ENCODE measurements at places on chromosomes 11 and 22.

GRCh38 chr11:91869686-91870085 is 354.9 kb upstream of the FAT3 start:
- no peak for DNase-seq

DNA sequence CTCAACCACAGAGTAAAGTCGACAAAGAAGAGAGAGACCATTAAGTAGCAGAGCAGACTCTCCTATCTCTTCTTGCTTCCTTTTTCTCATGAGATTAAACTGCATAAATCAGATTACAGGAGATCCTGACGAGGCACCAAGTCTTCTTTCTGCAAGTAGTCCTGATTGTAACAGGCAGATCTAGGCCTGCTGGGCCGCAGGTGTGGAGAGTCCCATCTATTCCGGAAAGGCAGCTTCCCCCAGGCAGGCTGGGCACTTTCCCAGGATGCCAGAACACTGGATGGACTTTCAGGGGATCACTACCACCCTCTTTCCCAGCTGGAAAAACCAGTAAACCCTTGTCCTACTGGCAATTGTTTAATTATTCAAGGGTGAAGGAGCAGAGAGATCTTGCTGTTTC is 173.0 kb upstream of the CADM1 start:
- no peak for DNase-seq

DNA sequence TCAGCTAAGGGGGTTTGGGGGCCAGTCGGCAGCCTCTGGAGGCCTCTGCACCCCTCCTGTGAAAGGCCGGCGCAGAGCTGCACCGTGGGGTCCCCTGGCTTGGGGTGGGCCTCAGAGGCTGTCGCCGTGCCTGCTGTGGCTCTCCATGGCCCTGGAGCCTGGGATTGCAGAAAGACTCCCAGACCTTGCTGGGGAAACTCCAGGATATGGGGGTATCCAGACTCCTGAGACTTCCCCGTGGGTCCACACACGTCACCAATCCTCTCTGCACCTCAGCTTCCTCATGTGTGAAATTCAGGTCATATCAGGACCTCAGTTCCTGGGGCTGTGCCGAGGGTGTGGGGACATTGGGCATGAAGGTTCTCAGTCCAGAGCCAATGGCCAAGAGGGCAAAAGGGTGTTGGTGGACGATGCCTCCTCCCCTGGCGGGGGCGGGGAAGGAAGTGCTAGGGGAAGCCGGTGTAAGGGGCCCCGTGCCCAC is 97.1 kb downstream of the KCNQ1 start:
- DNase-seq = no peak

- no peak for DNase-seq
These were observed 905.9 kb downstream of the OPCML start for GRCh38 chr11:132626446-132626845.

DNA sequence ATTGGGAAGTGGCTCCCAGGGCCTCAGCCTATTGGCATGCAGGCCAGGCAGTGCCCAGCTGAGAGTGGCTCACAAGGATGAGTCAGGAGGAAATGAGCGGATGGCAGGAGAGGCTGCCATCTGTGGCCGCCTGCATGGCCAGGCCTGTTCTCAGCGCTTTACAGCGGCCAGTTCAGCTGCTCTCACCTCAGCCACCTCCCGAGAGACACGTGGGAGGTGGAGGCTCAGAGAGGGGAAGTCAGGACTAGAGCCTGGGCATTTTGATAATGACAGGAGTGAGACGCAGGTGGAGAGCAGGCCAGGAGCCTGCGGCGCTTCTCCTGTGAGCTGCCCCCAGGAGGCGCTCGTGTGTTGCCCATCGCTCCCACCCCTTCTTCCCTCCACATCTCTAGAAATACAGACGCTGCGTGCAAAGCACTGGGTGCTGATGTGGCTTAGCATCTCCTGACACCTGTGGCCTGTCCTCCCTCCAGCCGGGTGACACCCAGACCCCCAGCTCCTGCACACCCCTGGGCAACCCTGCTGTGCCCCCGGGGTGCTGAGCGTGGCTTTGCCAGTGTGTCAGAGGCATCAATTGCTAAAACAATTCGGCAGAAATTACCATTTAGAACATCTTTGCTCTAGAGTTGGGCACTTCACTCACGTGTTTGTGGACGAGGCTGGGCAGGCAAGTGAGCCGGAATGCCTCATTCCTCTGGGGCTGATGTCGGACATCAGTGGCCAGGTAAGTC is 21.4 kb upstream of the PANX2 start:
- DNase-seq = peak; percentile 65

DNA sequence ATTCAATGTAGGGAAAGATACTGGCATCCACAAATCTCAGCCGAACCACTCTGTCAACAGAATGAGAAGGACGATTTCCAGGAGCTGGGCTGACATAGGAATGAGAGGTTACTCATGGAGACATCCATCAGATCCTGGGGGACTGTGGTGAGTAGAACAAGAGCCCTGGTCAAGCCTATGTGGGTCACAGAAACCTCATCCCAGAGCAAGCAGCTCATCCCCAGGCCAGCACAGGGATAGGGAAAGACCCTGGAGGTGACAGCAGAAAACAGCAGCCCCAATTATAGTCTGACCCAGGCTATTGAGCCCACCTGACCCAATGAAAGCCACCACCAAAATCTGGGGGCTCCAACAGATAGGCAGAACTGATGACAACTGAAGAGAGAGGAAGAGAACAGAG is 128.0 kb upstream of the SERPIND1 start:
- DNase-seq = no peak

DNA sequence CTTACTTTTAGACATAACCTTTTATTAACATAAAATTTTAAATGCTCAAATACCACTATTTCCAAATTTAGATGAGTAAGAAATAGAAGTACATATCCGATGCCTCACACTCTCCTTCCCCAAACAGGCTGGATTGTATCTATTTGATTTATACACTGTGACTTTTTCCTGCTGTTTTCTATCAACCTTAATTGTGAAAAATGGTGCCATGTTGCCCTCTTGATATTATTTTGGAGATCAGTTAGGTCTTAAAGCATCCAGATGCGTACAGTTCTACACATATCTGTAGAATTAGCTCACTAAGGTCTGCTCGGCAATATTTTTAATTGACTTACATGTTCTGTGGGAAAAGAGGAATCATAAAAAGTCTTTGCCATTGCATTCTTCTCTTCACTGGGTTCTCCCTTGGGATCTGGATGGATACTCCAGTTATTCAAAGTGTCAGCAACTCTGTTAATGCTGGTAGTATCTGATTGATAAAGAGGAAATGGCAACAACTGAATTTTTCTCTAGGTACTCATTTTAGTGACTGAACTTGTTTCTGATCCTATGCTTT is 27.2 kb downstream of the EIF3M start:
- DNase-seq = no peak

DNA sequence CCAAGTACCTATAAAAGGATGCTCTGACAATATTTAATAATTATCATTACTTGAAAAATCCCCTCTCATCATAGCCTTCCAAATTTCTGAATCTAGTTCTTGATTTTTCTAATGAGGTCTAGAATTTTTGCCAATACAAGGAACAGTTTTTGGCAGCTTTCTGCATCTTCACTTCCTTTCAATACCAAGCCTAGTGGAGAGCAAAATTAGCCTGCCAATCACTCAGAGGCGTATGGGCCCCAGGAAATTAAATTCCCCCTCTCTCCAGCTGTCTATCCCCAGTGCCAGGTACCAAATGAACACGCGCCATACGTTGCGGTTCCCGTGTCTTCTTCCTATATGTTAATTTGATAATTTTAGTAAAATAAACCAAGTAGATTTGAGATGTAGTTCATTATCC is 293.9 kb downstream of the NTM start:
- no peak for DNase-seq

GRCh38 chr22:23219317-23219716 is 39.0 kb downstream of the BCR start:
- DNase-seq = no peak

DNA sequence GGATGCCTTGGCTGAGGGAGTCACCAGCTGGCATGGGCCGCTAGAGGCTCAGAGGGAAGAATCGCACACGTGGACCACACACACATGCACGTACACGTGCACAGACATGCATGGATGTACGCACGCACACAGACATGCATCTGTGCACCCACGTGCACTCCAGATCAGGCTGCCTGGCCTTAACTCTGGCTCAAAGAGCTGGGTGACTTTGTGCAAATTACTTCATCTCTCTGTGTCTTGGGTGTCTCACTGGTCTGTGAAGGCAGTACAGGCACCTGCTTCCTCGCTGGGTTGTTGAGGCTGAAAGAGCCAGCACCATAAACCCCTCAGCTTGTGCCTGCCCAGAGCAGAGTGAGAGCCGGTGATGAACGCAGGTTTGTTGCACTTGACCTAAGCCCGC is 28.7 kb downstream of the TMPRSS6 start:
- DNase-seq = no peak

DNA sequence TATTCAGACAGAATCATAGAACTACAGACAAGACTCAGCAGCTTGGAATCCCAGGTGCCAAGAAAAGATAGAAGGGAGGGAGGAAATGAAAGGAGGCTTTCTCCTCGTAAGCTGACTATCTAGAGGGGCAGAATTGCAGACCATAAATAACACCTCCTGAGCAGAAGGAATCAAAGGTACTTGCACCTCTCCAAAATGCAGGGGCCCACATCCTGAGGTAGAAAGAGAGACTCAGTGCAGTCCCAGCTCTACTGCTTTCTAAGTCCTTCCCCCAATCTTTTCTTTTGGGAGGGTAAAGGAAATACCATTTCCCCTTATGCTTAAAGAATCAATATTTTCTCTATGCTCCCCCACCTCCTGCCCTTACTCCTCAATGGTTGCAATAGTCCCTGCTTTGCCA is 55.2 kb downstream of the SYTL2 start:
- DNase-seq = no peak

DNA sequence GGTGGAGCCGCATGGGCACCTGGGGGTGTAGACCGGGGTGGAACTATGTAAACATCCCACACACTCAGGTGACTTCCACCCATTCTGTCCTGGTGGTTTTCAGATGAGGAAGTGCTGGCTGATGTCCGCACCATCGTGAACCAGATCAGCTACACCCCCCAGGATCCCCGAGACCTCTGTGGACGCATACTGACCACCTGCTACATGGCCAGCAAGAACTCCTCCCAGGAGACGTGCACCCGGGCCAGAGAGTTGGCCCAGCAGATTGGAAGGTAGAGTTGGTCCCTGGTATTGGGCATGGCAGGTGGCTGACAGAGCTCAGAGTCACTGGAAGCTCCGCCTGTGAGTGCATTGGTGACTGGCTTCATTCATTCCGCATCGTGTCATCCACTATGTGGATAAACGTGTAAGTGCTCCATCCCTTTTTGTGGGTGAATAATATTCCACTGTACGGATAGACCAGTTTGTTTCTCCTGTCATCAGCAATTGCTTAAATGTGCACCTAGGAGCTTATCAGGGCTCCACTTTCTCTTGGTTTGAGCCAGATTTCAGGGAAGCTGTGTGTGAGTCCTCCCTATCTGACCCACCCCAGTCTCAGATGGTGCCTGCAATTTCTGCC is 29.9 kb downstream of the NADSYN1 start:
- DNase-seq = no peak

DNA sequence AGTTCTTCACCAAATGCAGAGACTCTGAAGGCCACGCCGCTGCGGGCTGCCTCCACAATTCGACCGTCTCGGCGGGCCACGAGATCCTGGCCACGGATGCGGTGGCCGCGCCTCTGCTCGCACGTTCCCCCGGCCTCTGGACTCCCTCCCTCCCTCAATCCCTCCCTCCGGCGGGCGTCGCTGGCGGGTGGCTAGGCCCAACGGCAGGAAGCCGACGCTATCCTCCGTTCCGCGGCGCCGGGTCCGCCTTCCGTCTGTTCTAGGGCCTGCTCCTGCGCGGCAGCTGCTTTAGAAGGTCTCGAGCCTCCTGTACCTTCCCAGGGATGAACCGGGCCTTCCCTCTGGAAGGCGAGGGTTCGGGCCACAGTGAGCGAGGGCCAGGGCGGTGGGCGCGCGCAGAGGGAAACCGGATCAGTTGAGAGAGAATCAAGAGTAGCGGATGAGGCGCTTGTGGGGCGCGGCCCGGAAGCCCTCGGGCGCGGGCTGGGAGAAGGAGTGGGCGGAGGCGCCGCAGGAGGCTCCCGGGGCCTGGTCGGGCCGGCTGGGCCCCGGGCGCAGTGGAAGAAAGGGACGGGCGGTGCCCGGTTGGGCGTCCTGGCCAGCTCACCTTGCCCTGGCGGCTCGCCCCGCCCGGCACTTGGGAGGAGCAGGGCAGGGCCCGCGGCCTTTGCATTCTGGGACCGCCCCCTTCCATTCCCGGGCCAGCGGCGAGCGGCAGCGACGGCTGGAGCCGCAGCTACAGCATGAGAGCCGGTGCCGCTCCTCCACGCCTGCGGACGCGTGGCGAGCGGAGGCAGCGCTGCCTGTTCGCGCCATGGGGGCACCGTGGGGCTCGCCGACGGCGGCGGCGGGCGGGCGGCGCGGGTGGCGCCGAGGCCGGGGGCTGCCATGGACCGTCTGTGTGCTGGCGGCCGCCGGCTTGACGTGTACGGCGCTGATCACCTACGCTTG is at the start of gene FUT4:
Gene FUT4, plus strand, starts transcription at position 227 of the 951 bp plus-strand sequence. Its CDS starts 213 bp downstream, at position 440.
- peak; percentile 37 for DNase-seq

DNA sequence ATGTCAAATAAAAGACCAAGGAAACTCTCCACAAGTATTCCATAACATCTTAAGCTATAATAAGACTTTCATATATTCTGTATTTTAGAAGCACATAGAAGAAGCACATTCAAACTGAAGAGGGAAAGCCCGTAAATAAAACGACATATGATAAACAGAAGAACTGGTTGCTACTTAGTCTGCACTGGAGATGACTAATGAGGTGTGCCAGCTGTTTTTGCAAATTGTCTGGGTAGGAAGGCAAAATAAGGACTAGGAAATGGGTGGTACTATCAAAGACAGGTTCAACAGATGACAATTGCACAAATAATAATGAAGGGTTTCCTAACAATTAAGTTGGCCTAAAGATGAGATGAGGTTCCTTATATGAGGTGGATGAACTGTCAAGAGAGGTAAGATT is 593.2 kb upstream of the CCDC179 start:
- DNase-seq = no peak

DNA sequence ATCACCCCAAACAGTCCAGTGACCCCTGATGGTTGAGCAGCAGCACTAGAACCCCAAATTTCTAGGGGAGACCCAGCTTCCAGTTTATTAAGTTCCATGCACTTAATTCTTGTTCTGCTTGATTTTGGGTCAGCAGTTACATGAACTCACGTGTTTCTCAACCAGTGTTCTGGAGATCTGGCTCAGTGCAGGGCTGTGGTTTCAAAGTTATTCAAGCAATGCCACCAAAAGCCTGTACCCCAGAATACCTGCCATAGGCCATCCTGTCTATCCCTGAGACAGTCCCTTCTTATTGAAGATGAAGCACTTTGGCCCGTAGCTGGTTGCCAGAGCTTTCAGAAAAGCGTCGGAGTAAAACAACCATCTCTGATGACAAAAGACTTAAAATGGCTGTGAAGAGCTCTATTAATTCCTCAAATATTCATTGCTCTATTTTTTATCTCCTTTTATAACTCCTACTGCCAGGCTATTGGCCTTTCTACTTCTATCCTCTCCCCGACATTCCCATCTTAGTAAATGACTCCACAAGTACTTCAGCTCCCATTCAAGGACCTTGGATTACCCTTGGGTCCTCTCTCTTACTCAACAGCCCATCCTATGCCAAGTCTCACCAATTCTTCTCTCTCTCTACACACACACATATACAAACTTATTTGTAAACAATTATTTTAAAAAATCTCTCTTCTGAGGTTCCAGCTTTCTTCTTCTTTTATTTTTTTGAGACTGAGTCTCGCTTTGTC is 18.0 kb upstream of the VPREB1 start:
- no peak for DNase-seq

All from stimulated activated CD4-positive, alpha-beta T cell treated with anti-CD3 and anti-CD28 coated beads, TNF-alpha, amount 100 ng/mL, for 4 hours (primary cell).